ENCODE measurements at places on chromosomes 13 and 19. TPM values are rescaled to one million over a fixed set of nuclear protein-coding genes. Genes with fewer than 3 reads are reported as not detected.

Gene SMIM24
- total RNA-seq: 0.89 TPM

Gene LMTK3
- 4.9 TPM for total RNA-seq

Gene SHANK1
- 0.22 TPM for total RNA-seq

Gene ANGPTL4
- 587 TPM for total RNA-seq

Gene ZNF850
- total RNA-seq: 0.41 TPM

Gene EPSTI1
- total RNA-seq: 0.30 TPM

Gene PCDH17
- 0.02 TPM for total RNA-seq

Gene CYP4F11
- 4.4 TPM for total RNA-seq

Gene ZNF805
- 1.5 TPM for total RNA-seq

Gene DNAAF3
- total RNA-seq: 5.8 TPM

Gene ZNF846
- 0.91 TPM for total RNA-seq
